ENCODE measurements at places on chromosomes 3 and 15.

- DNase-seq = no peak
Observed at GRCh38 chr3:40939030-40939740, 260.1 kb upstream of the CTNNB1 start.

DNA sequence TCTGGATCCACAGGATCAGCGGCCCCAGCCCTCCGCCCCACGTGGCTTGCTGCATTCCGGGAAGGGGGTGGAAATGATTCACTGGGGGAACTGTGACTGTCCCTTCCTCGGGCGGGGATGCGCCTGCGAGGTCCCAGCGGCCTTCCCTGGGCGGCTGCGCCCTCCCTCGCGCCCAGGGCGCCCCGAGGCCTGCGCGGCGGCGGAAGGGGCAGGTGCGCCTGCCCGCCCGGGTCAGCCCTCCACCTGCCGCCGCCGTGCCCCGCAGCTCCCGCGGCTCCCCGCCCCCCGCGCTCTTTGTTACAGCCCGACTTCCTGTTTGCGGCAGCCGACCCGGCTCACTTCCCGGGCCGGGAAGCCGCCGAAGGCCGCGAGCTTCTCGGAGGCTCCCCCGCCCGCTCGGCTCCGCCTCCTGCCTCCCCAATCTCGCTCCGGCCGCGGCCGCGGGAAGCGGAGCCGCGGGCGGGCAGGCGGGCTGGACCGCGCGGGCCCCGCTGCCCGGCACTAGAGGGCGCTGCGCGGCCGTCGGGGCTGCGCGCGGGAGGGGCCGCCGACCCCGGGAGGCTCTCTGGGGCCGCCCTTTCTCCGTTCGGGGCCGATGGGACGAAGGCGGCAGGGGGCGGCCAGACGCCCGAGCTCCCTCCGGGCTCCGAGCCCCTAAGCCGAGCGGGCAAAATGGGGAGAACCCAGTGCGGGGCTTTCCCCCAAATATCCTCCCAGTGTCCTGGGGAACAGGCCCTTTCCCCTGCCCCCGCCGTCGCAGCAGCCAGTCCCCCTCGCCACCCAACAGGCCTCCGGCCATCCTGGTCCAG is 11.5 kb upstream of the CHAC1 start:
- peak; percentile 76 for DNase-seq

DNA sequence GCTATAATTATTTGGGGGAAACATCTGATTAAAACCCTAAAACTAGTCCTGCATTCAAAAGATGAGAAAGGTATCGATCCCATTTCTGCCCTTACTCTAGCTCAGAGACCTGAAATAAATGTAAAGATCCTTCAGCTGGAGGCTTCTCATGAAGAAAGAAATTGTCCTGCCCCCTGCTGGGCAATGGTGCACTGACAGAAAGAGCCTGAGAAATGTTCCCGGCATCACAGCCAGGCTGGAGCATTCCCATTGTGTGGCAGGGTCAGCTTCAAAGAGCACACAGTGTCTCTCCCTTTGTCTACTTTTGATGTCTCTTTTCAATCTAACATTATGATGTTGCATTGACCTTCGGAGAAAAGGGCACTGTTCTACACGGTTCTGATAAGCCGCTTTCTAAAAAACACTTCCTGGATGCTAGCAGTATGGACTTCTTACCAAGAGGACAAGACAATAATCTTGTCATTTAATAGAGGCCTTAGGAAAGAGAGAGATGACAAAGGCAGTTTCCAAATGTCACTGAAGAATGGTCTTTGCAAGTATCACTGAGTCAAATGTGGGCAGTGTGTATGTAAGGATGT is 287.5 kb downstream of the MAGI1 start:
- DNase-seq = peak; percentile 17

- DNase-seq = no peak
Observed at GRCh38 chr3:26915208-26915607, 292.6 kb downstream of the LRRC3B start.

DNA sequence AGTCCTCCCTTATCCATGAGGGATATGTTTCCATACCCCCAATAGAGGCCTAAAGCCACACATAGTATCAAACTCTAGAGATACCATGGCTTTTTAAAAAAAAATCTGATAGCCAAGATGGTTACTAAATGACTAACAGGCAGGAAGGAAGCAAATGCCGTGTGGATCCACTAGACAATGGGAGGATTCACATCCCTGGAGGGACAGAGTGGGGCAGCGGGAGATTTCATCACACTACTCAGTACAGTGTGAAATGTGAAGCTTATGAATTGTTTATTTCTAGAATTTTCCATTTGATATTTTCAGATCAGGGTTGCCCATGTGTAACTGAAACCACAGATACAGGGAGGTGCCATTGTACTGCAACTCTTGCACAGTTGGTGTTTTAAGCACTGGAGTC is 826.6 kb downstream of the SQOR start:
- no peak for DNase-seq

- DNase-seq = no peak
Observed at GRCh38 chr3:168495270-168495669, 399.5 kb upstream of the GOLIM4 start.

DNA sequence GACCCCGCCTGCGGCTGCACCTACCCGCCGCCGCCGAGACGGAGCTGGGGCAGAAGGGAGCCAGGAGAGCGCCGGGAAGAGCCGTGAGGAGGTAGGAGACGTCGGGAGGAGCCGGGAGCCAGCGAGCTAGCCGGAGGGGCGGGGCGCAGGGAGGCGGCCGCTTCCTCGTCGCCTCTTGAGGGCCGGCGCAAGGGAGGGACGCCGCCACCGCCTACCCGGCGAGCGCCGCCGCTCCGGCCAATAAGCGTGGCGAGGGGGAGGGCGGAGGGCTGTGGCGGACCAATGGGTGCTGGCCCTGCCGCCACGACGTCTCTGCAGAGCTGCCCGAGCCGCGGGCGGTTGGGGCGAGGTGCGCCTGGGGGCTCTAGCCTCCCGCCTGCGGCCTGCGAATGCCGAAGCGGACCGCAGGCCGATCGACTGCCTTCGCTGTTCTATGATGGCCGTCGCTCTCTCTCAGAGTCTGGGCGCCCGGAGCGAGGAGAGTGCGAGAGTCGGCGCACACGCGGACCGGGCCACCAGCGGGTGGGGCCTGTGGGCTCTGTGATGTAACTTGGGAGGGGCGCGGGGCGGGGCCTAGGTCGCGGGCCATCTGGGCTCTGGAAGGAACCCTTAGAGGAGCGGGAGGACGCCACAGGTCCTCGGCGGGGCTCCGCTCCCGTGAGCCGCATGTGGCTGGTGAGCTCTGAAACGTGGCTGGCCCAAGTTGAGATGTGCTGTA is 72.7 kb upstream of the MAP4 start:
- DNase-seq = peak; percentile 93

GRCh38 chr3:108936924-108937689 is 16.6 kb downstream of the GUCA1C start:
- no peak for DNase-seq

DNA sequence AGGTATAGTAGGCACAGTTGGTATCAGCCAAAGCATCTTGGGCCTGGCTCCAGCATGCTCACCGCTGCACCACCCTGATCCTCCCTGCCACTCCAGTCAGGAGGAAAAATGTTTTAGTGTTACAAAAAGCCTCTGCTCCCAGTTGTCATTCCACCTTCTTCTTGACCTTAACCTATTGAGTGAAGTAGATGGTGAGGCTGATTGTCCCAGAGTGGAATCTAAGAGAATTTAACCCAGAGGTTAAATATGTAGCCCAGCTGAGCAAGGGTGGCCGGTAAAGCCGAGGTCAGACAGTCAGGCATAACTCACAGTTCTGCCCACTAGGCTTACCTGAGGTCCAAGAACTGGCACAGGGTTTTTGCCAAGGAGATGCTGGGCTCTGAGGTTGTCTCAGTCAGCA is 30.7 kb upstream of the TNIK start:
- no peak for DNase-seq

DNA sequence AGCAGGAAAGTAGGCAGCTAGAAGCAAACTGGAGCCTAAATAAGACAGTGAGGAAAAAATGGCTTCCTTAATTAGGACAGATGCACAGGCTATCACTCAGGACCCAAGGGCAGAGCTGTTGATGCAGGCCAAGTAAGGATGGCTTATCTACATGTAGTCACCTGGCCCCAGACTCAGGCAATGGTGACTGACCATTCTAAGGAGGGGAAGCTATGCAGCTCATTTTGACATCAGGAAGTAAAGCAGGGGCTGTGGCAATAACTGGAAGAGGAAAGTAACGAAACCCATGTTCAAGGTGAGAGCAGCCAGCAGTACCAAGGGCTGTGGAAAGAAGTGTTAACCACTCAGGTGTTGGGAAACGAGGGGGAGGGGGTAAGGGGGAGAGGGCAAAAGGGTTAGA is 16.2 kb downstream of the ACAD11 start:
- no peak for DNase-seq

- no peak for DNase-seq
Observed at GRCh38 chr15:56533731-56534403, 68.9 kb upstream of the MNS1 start.

DNA sequence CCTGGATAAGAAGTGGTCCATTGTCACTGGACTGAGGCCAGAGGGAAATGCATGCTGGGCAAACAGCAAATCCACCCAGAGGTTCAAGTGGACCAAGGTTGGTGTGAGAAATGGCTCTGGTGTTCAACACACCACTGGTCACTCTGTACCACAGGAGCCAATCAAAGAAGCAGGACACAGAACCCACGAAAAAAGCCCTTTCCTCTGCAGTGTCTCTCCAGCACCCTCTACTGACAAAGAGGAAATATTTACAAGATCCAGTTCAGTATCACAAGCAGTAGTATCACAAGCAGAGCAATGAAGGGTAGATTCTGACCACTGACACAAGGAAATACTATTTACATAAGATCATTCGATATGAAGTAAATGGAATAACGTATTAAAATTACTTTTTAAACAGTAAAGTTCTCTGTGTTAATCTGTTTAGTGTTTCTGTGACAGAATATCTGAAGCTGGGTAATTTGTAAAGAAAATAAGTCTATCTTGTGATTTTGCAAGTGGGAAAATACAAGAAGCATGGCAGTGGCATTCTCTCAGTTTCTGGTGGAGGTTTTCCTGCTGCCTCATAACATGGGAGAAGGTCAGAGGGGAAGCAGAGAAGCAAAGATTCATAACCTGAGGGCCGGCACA is 390.7 kb downstream of the EFHB start:
- no peak for DNase-seq

GRCh38 chr15:73914145-73914544 is 12.1 kb upstream of the LOXL1 start:
- no peak for DNase-seq

- DNase-seq = peak; percentile 19
Observed at GRCh38 chr3:58683466-58683865, 16.9 kb upstream of the FAM3D start.

- DNase-seq = peak; percentile 13
Observed at GRCh38 chr3:148880681-148881080, 15.6 kb downstream of the CPA3 start.

DNA sequence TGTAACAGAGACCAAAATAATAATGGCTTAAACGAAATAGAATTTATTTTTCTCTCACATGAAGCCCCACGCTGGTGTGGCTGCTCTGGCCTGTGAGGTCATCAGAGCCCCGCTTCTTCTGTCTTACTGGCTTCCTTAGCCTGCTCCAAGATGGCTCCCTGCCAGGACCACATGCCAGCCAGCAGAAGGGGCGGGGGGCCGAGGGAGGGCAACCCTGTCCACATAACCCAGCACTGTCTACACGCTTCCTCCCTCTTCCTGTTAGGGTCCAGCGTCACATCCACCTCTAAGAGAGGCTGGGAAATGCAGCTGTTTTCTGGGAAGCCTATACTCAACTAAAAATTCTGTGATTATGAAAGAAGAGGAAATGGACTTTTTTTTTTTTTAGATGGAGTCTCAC is 107.9 kb upstream of the DLG1 start:
- no peak for DNase-seq

GRCh38 chr3:124861041-124861440 is 26.1 kb downstream of the ITGB5 start:
- no peak for DNase-seq

- no peak for DNase-seq
Observed at GRCh38 chr3:15327941-15328340, 4.4 kb downstream of the SH3BP5 start.

GRCh38 chr15:60392986-60393790 is 4.6 kb downstream of the ANXA2 start:
- peak; percentile 60 for DNase-seq

- DNase-seq = no peak
Observed at GRCh38 chr15:75817138-75817935, 25.9 kb upstream of the UBE2Q2 start.

DNA sequence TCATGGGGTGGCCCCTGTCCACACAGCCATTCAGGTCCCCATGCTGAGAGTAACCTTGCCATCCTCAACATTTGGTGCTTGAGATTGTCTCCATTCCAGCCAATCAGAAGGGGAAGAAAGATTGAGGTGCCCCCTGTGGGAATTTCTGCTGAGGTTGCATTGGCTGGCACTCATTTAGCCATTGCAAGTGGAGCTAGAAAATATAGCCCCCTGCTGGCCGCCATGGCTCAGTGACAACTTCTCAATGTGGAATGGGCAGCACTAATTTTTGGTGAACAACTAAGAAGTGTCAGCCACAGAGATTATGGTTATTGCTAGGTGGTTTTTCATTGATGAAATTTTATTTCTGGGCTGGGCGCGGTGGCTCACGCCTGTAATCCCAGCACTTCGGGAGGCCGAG is 22.0 kb downstream of the COL6A6 start:
- peak; percentile 9 for DNase-seq

- DNase-seq = no peak
Observed at GRCh38 chr3:174120997-174121396, 723.5 kb downstream of the NLGN1 start.

DNA sequence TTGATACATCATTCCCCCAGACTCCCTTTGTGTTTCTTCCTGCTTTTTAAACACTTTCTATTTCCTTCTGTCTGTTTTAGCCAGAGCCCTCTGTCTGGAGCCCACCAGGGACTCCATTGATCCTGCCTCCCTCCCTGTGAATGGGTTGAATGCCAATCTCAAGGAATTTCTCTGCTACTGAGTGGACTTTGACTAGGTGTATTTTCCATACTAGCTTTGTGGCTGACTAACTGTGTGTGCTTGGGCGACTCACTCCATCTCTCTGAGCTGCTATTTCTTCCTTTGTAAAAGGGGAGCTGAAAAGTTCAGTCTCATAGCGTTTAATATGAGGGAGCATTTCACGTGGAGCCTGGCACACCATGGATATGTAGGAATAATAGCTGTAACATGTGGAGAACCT is 98.8 kb downstream of the EEFSEC start:
- DNase-seq = no peak

- no peak for DNase-seq
Observed at GRCh38 chr15:90159213-90159612, 41.9 kb upstream of the SEMA4B start.

GRCh38 chr3:96779810-96780209 is 34.6 kb upstream of the EPHA6 start:
- no peak for DNase-seq
